Activated CD4-positive, CD25-positive, alpha-beta regulatory T cell treated with anti-CD3 and anti-CD28 coated beads, Interleukin-2, amount 50 U/mL, for 72 hours (primary cell): ENCODE measurements at places on chromosomes 4 and X.

GRCh38 chrX:69264158-69264581, 98.9 kb upstream of the PJA1 start:
- DNase-seq: no peak

GRCh38 chr4:48786549-48786948, 6.5 kb upstream of the FRYL start:
- DNase-seq: no peak

DNA sequence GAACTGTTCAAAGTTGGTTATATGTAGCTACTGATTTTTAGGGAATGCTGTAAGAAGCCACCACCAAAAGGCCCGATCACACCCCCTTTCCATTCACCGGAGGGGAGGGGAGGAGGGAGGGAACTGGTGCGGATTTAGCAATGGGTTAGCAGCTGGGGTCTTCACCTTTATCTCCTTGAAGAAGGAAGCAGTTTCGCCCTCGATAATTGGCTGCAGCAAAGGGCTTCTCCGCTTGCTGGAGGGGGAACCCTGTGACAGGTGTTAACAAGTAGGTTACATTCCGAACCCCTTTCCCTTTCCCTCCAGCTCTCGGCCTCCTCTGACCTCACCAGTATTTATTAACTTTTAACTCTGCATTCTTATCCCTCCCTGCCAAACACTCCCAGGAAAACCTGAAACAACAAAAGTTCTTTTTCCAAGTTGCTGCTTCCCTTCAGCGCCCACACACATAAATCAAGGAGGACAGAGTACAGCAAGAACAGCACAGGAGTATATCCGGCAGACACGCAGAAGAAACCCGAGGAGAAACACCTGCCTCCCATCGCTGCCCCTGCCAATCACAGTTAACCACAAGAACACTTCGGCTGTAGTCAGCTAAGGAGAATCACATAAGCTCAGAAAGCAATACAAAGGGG, 39.8 kb upstream of the NAP1L5 start:
- DNase-seq: no peak

DNA sequence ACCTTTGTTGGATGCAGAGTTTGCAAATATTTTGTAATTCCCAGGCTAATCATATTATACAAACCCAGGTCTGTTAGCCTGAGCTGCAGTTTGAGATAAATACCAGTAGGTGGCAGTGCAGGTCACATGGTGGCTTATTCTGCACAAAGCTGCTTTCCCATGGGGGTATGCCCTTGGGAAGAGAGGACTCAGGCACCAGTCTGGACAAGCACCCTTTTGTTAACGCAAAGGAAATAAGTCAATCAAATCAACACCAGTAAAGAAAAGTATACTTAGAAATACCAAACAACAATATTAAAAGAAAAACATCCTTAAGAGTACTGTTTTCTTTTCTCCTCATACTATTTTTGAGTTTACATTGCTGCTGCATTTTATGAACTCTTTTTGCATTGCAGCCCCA, 389.0 kb upstream of the ZFP42 start:
- DNase-seq: no peak

- DNase-seq: no peak
Measured at GRCh38 chr4:162523171-162523570, 359.4 kb upstream of the FSTL5 start.

DNA sequence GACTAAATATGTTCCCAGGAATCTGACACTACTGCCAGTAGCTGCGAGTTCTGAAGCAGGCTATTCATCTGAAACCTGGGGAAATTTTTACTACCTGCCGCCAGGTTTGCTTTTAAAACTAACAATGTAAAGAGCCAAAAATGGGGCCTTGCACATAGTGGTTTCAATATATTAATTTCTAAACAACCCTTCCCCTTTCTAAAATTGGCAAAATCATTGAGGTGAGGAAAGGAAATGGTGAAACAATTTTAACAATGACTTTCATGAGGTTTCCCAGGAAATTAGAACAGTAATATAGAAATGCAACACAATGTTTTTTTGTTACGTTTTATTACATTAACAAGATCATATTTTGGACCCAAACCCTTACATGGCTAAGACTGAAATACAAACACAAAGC, 21.3 kb downstream of the FANCB start:
- DNase-seq: no peak

- DNase-seq: no peak
Measured at GRCh38 chrX:65999029-65999562, 40.8 kb downstream of the VSIG4 start.

GRCh38 chrX:108426262-108426661, 12.0 kb downstream of the COL4A6 start:
- DNase-seq: no peak

- no peak for DNase-seq
Measured at GRCh38 chr4:64158648-64159326, 250.5 kb downstream of the TECRL start.

DNA sequence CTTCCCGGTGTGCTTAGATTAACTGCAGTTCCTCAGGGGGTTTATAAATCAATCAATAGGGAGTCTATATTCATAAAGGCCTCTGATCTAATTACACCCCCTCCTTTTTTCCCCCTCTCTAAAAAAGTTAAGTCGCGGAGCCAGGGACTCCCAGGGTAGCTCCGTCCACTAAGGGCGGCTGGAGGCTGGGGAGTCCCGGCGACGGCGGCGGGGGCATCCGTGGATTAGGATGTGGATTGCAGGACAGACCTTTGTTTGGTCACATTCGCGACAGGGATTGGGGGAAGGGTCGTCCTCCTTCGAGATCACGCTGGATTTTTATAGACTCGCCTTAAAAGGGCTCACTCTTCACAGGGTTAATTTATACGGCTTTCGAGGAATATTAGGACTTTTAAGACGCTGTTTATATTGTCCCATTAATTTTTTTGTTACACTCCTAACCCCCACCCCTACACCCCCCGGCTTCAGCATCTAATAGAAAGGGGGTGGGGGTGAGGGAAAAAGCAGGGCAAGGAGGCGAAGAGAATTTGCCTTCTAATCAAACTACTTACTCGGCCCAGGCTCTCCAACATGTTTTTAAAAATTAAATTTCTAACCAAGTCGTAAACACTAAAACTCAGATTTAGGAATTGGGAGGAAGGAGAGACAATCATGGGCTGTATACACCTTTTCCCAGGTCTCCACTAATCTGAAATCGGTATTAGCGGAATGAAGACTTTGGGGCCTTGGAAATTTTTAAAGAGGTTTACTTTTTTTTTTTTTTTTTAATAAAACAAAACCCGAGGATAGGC, 8.5 kb downstream of the PITX2 start:
- no peak for DNase-seq

- DNase-seq: no peak
Measured at GRCh38 chrX:254630-255215, 26.5 kb upstream of the PLCXD1 start.

- DNase-seq: no peak
Measured at GRCh38 chr4:89545315-89545714, 237.7 kb upstream of the GPRIN3 start.

GRCh38 chr4:15902746-15903145, 35.8 kb downstream of the FGFBP1 start:
- no peak for DNase-seq

GRCh38 chr4:47531954-47532321, 46.9 kb downstream of the ATP10D start:
- DNase-seq: no peak

GRCh38 chrX:103556963-103557612, 28.2 kb upstream of the TCEAL4 start:
- DNase-seq: no peak

GRCh38 chr4:153468587-153468986, 2.4 kb downstream of the TMEM131L start:
- no peak for DNase-seq

GRCh38 chr4:4501679-4502078, 40.2 kb downstream of the STX18 start:
- no peak for DNase-seq

DNA sequence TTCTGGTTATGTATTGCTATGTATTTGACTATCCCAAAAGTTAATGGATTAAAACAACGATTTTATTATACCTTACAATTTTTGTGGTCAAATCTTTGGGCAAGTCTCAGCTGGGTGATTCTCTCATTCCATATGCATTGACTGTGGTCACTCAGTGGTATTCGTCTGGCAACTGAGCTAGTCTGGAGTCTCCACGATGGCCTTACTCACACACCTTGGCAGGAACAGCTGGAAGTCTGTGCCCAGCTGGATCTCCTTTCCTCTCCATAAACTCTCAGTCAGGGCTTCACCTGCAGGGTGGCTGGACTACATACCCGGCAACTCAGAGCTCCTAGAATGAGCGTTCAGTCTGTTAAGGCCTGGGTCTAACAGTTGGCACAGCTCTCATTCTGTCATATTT, 141.1 kb upstream of the WDFY3 start:
- no peak for DNase-seq

- DNase-seq: no peak
Measured at GRCh38 chr4:168993714-168994510, 16.1 kb downstream of the CBR4 start.

- no peak for DNase-seq
Measured at GRCh38 chrX:24513416-24513815, 48.3 kb downstream of the PDK3 start.

DNA sequence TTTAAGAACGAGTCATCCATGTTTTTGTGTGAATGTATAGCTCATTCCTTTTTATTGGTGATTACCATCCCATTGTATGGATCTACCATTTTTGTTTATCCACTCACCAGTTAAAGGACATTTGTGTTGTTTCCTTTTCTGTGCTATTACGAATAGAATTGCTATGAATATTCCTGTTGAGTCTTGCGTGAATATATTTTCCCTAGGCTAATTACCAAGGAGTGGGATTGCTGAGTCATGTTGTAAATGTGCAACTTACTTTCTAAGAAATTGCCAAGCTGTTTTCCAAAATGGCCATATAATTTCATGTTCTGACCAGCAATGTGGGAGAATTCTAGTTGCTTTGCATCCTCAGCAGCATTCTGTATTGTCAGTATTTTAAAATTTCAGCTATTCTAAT, 51.3 kb downstream of the YIPF6 start:
- no peak for DNase-seq

- no peak for DNase-seq
Measured at GRCh38 chrX:41043674-41044345, 41.4 kb upstream of the USP9X start.

- no peak for DNase-seq
Measured at GRCh38 chr4:54496412-54496811, 161.3 kb upstream of the KIT start.

- no peak for DNase-seq
Measured at GRCh38 chr4:108126806-108127205, 41.9 kb downstream of the LEF1 start.

DNA sequence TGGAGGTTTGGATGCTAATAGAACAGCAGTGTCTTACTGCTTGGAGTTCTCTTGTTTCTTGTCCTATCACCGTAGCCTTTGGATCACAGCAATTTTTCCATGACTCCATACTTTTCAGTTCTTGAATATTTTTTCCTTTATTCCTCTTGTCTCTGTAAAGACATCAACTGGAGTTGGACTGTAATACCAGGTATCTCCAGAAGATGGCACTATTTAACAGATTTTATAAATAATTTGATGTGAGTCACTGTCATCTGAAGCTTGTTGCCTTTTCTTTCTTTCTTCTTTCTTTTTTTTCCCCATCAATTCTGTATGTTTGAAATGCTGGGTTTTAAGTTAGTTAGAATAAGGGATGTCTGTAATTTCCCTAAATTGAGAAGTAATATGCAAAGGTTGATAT, 24.1 kb downstream of the HPRT1 start:
- no peak for DNase-seq

- DNase-seq: no peak
Measured at GRCh38 chr4:96112631-96113030, 272.7 kb downstream of the PDHA2 start.

- DNase-seq: no peak
Measured at GRCh38 chr4:48047896-48048295, 31.3 kb downstream of the NIPAL1 start.

DNA sequence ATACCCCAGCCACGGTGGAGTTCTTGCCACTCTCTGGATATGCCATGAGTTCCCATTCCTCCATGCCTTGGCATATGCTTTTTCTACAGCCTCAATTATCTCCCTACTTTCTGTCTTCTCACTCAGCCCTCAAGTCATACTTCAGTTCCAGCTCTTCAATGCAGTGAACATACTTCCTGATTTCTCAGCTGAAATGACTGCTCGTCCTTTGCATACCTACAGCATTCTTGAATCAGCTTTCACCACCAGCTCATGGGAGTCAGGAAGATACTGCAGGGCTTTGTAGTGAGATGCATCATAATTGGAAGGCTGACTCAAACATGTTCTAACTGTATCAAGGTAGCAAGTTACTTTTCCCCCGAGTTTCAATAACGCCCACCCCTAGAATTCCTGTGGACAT, 118.4 kb downstream of the APBB2 start:
- no peak for DNase-seq

- DNase-seq: no peak
Measured at GRCh38 chr4:133147921-133148689, 989 bp upstream of the PCDH10 start.
